ENCODE measurements at places on chromosomes 2 and 18.

DNA sequence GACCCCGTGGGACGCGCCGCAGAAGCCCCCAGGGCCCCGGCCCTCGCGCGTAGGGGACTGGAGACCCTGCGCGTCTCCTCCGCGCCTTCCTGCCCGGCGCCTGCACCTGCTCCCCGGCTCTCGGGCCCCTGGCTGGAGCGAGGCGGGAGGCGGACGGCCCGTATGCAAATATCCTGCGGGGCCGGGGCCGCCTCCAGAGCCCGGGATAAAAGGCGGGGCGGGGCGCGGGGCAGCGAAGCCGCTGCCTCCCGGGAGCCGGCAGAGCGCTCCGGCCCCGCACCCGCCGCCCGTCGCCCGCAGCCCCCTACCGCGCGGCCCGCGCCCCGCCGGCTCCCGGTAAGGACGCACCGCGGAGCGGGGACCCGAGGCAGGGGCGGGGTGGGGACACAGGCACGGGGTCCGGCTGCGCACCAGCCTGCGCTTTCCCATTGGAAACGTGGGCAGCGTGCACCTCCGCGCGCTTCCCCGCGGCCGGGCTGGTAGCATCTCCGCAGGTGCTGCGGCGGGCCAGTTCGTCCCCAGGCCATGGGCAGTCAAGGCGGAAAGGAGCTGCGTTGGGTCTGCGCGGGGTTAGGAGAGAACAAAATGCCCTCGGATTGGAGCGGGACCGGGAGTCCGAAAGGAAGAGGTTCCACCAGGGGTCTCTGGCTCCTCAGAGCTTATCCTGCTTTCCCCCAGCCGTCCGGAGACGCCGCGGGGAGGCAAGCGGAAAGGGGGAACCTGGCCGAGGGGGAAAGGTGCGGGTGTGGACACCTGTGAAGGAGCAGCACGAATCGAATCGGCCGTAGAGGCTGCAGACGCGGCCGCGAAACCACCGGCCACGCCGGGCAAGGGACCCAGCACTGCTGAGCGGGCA is at the start of gene ATP6V1C2:
ATP6V1C2 (plus strand) TSS at position 235 of the 856 bp plus-strand sequence. CDS start 1,220 bp downstream, outside the sequence.
- no peak for DNase-seq

DNA sequence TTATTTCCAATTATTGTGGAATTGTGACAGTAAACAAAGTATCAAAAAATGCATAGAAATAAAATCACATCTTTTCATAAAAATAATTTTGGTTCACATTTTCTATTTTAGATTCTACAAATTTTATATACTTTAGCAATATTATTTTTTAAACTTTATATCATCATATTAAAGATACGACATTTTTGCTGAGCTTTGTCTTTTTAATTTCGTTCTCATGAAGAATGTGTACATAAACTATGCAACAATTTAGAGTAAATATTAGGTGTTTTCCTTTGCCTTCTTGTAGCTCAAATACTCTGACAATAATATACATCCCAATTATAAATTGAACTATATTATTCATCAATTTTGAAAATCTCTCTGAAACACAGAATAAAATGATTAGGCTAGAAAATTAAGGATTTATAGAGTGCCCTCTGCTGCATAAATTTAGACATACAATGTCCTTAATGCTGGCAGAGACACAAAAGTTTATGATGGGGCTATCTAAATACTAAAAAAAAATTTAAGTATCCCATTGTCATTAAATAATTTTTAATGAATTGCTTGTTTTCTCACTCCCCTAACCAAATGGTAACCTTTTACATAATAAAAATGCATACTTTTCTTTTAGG is 45.7 kb downstream of the CCDC102B start:
- no peak for DNase-seq

DNA sequence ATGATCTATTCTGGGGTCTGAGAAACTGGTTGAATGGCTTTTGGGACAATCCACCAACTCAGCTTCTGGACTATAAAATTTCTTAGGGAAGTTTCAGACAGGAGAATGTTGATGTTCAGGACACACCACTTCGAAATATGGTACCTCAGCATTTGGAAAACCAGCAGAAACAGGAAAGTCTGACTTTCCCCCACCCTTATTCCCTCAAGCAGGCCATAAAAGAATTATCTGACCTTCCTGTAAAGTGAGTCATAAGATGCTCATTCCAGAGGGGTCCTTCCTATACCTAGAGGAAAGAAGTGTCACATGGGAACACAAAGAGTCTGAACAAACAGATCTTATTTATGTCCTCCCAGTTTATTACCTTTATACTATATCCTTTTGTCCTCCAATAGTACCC is 415.0 kb downstream of the CPS1 start:
- DNase-seq, result no peak

DNA sequence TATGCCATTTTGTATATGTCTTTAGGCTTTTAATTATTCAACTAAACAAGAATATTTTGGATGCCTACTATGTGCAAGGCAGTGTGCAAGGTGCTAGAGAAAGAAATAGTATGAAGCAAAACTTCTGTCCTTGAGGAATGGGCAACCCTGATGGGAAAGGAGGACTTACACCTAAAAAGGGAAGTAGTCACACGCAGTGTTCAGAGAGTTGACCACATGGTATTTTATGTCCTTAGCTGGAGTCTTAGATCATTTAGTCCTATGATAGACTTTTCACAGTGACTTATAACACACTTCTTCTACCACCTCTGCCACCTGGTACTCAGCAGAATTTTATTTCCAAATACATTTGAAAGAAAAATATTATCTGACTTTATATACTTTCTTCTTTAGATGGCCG is 291.6 kb downstream of the PLCL1 start:
- no peak for DNase-seq

GRCh38 chr18:25392192-25392591 is 40.2 kb upstream of the ZNF521 start:
- no peak for DNase-seq
